ENCODE measurements at places on chromosomes 2 and 18.

DNA sequence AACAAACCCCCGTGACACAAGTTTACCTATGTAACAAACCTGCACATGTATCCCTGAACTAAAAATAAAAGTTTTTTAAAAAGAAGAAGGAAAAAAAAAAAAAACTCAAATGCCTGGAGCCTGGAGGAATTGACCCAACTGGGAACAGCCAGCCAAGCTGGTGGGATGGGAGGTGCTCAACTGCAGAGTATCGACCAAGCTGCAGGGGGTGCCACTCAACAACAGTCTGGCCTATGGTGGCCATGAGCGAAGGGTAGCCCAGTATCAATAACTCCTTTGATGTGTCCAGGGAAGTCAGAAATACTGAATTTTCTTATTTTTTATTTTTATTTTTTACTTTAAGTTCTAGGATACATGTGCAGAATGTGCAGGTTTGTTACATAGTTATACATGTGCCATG lies 310.3 kb upstream of the DLGAP1 start:
- DNase-seq = no peak

GRCh38 chr2:153373510-153374279 lies 104.9 kb downstream of the RPRM start:
- DNase-seq = no peak

GRCh38 chr2:242044313-242044590 lies 174.7 kb downstream of the RTP5 start:
- no peak for DNase-seq

GRCh38 chr2:160224507-160224906 lies 24.4 kb upstream of the ITGB6 start:
- DNase-seq = no peak

All from stimulated activated CD4-positive, alpha-beta T cell treated with anti-CD3 and anti-CD28 coated beads, Interleukin-2, amount 100 ng/mL, for 4 hours (primary cell).